ENCODE measurements at places on chromosomes 7 and 10. TPM values are rescaled to one million over a fixed set of nuclear protein-coding genes. Genes with fewer than 3 reads are reported as not detected.

CALY gene
- not detected for total RNA-seq

TMEM225B gene
- 0.20 TPM for total RNA-seq

FAM171A1 gene
- total RNA-seq, result 10.2 TPM

TLX1 gene
- not detected for total RNA-seq

SNX10 gene
- total RNA-seq, result 10.2 TPM

TEX36 gene
- total RNA-seq, result 0.10 TPM

BUB3 gene
- 276 TPM for total RNA-seq

KCNMA1 gene
- total RNA-seq, result 16.1 TPM

ASIC3 gene
- 0.20 TPM for total RNA-seq

KNDC1 gene
- total RNA-seq, result not detected

DNA sequence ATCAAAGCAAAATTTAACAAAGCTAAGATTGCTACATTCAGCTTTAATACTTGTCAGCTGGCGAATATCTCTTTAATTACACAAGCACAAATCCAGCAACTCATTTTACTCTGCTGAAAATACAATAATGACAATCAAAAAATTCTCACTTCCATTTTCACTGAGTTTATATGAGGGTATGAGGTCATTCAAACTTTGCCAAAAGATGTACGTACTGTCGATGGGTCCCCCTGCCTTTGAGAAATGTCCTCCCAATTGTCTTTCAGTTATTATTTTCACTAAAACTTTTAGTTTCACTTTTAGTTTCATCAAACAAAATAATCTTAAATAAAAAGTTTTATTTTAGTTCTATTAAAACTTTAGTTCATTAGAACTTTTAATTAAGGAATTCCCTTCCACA lies 159.5 kb upstream of the WDR11 start:
- DNase-seq, result peak; percentile 6

DNA sequence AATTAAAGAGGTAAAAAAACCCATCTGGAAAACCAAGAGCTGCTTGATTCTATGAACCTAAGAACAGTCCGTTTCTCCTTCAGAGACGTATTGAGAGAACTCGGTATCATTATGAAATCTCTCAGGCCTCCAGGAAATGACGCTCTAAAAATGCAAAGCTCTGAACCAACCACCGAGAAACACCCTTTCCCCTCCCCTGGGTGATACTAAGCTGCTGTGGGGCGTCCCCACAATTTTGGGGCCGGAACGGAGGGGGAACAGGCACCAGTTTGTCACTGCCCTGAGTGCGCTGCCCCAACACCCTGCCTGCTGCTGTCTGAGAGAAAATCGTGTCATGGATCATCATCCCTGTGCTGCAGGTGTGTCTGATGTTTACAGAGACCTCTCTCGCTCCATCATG lies 509.5 kb downstream of the DNAJB6 start:
- no peak for DNase-seq

- DNase-seq, result peak; percentile 92
Observed at GRCh38 chr10:104353325-104354048, at the start of gene CFAP58. CFAP58 (plus strand) TSS chr10:104353833; CDS start chr10:104353898, 65 bp downstream.

DNA sequence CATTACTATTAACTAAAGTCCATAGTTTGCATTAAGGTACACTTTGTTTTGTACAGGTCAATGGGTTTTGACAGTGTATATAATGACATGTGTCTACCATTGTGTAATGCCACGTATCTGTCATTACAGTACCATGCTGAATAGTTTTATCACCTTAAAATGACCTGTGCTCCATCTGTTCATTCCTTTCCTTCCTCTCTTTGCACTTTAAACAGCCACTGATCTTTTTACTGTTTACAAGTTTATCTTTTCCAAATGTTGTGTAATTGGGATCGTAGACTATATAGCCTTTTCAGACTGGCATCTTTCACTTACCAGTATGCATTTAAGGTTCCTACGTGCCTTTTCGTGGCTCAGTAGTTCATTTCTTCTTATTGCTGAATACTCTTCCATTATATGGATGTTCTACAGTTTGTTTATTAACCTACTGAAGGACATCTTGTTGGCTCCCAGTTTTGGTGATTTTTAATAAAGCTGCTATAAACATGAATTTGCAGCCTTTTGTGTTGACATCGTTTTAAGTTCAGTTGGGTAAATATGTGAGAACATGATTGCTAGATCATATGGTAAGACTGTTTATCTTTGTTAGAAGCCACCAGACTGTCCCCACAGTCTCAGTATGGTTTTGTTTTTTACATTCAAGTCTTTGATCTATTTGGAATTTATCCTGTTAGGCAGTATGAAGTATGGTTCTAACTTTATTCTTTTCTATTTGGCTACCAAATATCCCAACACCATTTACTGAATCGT lies 24.7 kb downstream of the STAM start:
- no peak for DNase-seq

- DNase-seq, result peak; percentile 69
Observed at GRCh38 chr10:68665841-68666240, 55.2 kb upstream of the CCAR1 start.

GRCh38 chr7:99997545-99998137 lies 17.8 kb upstream of the ZKSCAN1 start:
- no peak for DNase-seq

DNA sequence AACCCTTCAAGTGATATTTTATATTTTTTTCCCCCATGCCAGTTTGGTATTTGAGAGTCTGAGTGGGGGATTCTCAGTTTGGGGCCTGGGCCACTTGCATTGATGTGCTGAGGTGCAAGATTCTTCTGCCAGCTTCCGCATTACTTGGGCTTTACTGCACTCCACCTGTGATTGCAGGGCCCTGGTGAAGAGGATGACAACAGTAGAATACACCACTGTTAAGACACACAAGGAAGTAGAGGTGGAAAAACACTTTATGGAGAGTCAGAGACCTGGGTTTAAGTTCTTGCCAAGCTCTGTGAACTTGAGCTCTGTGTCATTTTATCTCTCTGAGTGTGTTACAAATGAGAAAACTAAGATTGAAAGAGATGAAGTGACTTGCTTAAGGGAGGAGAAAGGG lies 209.4 kb downstream of the LRMDA start:
- DNase-seq, result no peak

GRCh38 chr7:32522746-32523530 lies 27.6 kb downstream of the AVL9 start:
- peak; percentile 27 for DNase-seq

- no peak for DNase-seq
Observed at GRCh38 chr10:121152033-121152432, 300.9 kb downstream of the WDR11 start.

- DNase-seq, result peak; percentile 93
Observed at GRCh38 chr10:31961277-31962074, 32.8 kb upstream of the ARHGAP12 start.

GRCh38 chr7:145860809-145861208 lies 255.8 kb upstream of the CNTNAP2 start:
- no peak for DNase-seq

GRCh38 chr10:17348501-17349349 lies 105.7 kb downstream of the ST8SIA6 start:
- DNase-seq, result peak; percentile 92

DNA sequence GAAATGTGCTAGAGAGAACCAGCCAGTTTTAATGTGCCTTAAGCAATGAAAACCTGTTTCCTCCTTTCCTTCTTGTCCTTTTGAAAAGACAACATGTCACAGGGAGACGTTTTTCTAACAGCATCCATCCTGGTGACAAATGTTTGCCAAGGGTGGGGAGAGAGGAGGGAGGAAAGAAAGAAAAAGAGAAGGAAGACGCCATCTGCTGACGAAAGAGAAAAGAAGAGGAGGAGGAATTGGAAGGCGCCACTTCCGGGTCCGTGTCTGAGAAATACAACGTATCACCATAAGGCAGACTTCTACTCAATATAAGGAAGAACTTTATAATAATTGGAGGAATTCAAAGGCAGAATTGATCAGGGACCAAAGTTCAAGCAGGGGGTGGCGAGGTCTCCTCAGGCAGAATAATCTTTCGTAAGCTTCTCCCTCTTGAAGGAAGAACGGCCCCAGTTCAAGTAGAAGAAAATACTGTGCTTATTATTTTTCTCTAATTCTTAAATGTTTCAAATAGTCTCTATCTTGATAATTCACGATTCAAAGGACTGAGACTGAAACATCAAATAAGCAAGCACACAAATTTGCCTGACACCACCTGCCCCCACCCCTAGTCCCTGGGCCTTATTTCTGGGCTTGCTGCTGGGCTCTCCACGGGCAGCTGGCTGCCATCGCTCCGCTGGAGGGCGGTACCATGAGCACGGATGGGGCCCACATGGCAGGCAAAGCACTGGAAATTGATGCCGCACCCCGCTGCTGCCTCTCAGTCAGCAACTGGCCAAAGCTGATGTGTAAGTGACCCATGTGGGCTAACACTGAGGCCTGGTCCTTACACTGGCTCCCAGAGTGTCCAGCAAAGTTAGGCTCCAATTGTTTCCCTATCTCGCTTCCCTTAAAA lies 273.7 kb upstream of the KLF14 start:
- peak; percentile 90 for DNase-seq

- DNase-seq, result no peak
Observed at GRCh38 chr10:125124115-125124487, 36.3 kb downstream of the CTBP2 start.

DNA sequence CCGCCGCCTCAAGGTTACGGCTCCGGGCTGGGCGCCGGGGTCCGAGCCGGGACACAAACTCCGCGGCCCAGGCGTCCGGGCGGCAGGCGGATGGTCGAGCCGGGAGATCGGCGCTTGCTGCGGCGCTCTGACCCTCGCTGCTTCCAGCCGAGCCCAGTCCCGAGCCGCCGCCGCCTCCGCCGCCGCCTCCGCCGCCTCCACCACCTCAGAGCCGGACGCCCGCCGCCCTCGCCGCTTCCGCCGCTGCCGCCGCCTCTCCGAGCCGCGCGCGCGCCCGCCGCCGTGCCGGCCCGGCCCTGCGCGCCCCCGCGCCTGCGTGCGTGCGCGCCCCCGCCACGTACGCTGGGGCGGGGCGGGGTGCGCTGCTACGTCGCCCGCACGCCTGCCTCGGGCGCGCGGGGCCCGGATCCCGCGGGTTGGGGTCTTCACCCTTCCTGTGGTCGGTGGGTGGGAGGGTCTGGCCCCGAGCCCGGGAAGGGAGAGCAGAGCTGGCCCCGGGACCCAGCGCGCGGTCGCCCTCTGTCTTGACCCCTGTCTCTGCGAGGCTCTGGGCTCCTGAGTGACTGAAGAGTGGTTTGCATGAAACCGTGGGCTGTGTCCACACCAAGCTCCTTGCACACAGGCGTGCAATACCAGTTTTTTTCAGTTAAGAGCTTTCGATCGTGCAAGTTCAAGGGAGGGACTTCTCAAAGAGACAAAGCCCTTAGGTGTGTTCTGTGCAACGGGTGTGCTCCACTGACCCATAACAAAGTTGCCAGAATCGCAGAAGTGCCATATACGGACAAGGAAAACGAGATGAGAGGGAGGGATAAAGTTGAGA lies at the start of gene SMURF1:
TSS of gene SMURF1 (minus strand) at position 256 of the 820 bp plus-strand sequence. CDS start 328 bp downstream, outside the sequence.
- peak; percentile 47 for DNase-seq

- no peak for DNase-seq
Observed at GRCh38 chr10:110239892-110240291, 32.5 kb downstream of the MXI1 start.

DNA sequence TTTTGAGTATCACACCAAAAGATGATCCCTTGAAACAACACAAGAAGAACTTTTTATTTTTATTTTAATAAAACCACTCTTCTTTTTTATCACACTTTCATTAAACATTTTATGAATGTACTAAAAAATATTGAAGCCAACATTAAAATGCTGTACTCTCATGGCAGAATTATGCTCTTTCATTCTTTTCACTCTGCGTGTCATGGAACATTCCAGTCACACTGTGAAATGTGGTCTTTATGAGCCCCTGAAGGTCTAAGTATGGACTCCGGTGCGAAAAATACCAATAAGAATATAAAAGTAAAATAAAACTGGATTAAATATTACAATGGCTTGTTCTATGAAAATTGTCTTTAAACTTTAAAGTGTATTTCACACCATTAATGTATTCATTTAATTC lies 148.4 kb downstream of the TMEM26 start:
- DNase-seq, result no peak

DNA sequence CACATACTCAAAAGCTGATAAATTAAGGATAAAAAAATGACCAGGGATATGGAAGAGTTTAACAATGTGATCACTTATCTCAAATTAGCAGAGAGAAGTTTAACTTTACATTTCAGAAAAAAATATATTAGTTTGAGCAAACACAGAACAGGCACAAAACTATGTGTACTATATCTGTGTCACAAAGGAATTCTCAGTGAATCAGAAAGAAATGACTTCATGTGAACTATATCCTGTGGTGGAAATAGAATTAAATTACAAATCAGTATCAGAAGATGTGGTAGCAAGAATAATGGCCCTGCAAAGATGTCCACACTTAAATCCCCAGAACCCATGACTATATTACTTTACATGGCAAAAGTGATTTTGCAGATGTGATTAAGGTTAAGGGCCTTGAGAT lies 70.3 kb downstream of the SEC23IP start:
- no peak for DNase-seq

DNA sequence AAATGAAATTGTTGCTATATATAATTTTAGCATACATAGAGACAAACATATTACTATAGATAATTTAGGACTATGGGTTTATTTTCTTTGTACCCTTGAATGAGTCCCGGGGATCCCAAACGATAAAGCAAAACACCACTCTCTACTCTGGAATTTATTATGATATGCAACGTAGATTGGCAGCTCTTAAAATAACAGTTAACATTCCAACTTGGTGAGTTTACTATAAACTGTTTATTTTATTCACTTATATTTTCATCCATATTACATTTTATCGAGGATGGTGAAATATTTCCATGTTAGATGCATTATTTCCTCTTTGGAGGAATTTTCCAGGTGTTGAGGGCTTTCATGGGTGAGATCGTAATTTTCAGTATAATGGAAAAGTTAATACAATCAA lies 138.7 kb upstream of the DGKB start:
- DNase-seq, result peak; percentile 22

GRCh38 chr7:92835261-92835850 lies 1.0 kb downstream of the CDK6 start:
- DNase-seq, result peak; percentile 88

DNA sequence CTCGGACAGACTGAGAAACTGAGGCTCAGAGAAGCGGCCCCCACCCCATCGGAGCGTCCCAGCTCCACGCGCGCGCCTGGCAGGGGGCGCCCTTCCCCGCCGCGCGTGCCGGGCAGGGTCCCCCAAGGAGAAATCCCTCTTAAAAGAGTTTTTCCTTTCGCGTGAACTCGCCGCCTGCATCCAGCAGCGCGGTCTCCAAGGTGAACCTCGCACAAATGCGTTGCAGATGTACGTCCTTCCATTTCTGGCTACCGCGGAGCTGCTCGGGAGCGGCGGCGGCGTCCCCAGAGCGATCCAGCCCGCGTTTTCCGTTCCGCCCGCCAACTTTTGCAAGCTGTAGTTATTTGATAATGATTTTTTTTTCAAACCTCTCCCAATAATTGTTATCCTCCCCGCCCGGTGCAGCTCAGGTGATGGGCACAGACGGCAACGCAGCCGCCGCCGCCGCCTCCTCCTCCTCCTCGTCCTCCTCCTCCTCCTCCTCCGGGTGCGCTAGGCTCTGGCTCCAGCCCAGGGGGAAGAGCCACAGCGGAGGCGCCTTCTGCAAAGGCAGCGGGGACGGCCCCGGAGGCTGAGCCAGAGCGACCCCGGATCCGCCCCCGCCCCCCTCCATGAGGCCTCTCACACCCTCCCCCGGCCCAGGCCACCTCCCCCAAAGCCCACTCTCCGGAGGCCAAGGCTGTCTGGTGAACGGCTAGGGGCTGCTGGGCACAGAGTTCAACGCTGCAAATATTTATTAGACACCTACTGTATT lies 74.0 kb upstream of the CUX1 start:
- peak; percentile 56 for DNase-seq

GRCh38 chr7:2474813-2475677 lies 1.2 kb downstream of the GRIFIN start:
- DNase-seq, result peak; percentile 25
